Cerebellar nuclear complex (tissue), 1 donor: ENCODE measurements at places on chromosomes 13 and 19.

DNA sequence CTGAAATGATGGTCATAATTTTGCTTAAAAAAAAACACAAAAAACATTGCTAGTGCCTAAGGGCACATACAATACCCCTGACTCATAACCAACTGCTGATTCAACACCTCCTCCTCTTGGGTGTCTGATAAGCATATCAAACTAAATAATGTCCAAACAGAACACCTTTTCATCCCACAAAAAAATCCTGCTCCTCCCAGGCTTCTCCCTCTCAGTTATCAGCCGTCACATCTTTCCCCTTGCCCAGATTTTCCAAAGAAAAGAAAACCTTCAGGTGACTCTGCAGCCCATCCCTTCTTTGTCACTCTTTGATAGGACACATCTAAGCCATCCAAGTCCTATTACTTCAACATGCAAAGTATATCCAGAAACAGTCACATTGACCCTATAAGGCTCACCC, 46.9 kb downstream of the ABCC4 start:
- DNase-seq, result no peak

DNA sequence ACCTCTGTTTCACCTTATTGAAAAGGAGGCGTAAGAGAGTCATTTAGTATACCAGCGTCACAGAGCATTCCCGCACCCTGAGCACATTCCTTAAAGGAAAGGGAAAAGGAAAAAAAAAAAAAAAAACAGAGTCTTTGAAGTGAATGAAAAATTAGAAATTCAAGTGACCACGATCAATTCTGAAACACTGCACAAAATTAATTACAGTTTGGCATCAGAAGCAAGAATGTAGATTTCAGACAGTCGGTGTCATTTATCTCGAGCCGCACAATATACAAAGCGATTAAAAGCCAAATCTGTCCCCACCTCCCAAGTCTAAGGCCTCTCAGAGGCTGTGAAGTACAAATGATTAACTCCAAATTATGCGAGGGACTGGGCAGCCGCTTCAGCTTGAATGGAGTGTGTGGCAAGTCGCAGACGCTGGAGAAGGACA, 173.7 kb upstream of the ZNF507 start:
- DNase-seq, result no peak

DNA sequence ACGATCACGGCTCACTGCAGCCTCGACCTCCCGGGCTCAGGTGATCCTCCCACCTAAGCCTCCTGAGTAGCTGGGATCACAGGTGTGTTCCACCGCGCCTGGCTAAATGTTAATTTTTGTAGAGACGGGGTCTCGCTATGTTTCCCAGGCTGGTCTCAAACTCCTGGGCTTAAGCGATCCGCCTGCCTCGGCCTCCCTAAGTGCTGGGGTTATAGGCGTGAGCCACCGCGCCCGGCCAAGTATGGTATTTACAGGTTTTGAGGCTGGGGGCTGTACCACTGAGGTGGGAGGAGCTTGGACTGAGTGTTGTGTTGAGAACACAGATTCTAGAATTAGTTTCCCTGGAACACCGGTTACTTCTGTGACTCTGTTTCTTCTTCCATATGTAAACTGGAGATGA, 452 bp upstream of the PPM1N start:
- no peak for DNase-seq

GRCh38 chr19:44608391-44608821, 5.0 kb upstream of the IGSF23 start:
- DNase-seq, result no peak

- DNase-seq, result no peak
Measured at GRCh38 chr13:110214637-110215036, 92.3 kb downstream of the COL4A1 start.

- no peak for DNase-seq
Measured at GRCh38 chr13:91154558-91155353, 192.7 kb upstream of the MIR17HG start.

DNA sequence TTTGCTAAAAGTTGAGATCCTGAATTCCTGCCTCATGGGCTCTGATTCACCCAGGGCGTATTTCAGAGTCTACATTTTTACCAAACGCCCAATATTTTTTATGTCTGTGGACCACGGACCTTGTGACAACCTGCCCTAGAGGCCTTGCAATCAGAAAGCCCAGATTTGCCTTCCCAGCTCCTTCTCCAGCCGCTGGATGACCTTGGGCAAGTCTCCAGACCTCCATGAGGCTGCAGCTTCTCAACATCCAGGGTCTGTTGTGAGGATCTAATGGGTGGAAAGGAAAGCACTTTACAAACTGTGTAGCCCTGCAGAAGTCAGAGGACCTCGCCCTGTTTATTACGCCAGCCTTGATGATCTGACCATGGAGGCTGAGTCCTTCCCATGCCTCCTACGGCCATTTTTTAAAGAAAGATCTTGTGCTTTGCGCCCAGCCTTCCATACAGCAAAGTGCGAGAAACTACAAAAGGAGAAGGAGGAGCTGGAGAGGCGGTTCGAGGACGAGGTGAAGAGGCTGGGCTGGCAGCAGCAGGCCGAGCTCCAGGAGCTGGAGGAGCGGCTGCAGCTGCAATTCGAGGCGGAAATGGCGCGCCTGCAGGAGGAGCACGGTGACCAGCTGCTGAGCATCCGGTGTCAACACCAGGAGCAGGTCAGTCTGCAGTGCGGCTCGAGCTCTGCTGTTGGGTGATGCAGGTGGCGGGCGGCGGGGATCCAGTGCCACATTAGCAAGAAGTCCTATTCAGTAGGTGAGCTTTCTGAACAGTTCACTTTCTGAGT, 115.6 kb downstream of the SLC7A1 start:
- DNase-seq, result no peak

DNA sequence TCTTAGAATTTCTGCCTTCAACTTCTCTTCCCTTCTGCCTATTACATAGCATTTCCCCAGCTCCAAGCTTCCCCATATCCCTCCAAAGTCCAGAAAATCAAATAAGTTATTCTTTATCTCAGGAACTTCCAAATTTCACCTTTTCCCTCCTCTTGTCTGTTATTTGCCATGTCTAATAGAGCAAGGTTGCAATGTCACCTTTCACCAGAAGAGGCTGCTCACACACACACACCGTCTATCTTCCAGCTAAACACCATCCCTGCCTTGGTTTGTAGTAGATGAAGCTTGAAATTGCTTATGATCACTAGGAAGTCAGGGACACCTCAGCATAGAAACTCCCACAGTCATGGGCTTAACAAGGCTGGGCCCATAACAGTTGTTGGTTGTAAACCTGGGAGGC, 48.4 kb downstream of the ZNRF4 start:
- DNase-seq, result no peak

DNA sequence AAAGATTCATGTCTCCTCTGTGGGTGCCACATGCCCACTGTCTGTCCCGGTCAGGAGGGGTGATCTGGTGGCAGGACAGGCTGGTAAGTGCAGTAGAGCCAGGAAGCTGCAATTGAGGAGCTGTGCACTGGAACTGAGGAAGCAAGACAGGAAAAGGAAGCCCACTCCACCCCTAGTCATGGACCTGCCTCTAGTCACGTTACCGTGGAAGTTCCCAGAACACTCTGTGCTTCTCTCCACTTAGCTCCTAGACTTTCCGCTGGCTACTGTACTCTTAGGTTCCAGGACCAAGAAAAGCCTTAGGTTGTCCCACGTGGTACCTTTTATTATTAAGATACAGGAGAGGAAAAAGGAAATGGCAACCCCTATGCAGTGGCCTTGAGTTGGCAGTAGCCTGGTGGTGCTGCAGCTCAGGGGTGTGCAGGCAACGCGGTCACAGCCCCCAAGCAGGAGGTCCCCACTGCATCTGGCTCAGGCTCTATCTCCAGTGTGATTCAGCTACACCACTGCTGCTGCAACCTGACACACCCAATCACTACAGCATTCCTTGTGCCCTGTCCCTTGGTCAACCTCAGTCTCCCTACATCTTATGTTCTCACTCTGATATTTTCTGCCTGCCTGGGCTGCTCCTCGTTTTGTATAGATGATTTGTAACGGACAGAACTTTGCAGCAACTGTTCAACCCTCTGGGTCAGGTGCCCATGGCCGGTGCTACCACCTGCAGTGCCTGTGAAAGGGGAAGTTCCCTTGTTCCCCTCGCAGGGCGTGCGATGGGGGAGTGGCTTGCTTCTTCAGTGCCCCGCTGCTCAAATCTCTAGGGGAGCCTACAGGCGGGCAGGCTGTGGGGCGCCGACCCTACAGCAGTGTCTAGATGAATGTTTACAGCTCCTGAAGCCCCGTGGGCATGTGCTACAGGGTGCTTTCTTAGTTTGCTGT, 24.4 kb upstream of the GPR12 start:
- no peak for DNase-seq

DNA sequence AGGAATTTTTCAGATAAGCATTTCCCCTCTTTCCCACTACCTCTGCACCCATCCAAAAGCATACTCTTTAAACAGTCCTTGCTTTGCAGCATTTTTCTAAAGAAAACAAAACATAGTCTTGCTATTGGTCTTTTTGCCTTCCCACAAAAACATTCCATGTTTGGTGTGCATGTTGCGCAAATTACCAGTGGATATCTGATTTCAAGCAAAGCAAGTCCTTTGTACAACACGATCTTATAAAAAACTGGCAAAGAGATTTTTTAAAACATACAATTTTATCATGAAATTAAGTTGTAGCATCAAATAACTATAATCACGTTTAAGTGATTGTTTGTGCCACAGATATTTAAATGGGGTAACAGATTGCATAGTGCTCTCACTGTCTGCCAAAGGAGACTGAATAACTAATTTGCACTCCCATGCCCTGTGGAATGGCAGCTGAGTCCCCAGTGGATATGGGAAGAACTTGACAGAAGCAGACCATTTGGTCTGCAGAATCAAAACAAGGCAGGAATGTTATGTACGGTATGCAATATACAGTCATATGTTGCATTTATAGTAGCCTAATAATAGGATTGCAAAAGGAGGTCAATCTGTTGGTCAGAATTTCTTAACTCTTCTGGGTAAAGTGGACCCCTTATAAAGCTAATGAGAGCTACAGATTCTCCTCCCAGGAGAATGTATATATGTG, 285.7 kb downstream of the TBC1D4 start:
- DNase-seq, result no peak

GRCh38 chr13:94710065-94710781, 2.1 kb downstream of the SOX21 start:
- no peak for DNase-seq

DNA sequence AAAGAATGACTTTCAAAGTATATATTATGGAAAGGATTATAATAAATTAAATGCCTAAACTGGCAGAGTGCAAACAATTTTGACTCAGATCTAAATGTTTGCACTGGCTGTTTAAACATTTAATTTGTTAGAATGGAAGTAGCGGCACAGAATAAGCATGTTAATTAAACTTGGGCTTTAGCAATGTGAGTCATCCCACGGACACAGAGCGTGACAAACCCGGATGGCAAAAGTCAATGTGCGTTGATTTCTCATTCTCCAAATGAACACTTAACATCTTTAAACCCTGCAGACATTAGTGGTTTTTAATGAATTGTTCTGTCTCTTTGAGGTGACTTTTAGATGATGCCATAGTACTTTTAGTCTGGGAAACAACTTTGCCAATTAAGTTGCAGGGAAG, 38.4 kb downstream of the PCDH8 start:
- DNase-seq, result no peak

GRCh38 chr13:98013241-98013640, 59.8 kb downstream of the IPO5 start:
- DNase-seq, result no peak
